ENCODE measurements at places on chromosomes 12 and 14. TPM values are rescaled to one million over a fixed set of nuclear protein-coding genes. Genes with fewer than 3 reads are reported as not detected.

COCH gene
- 4.2 TPM for total RNA-seq

FLRT2 gene
- not detected for total RNA-seq

CCDC77 gene
- total RNA-seq: 10.5 TPM

LMO3 gene
- total RNA-seq: 2.3 TPM

OR4E2 gene
- total RNA-seq: not detected

C12orf56 gene
- 5.7 TPM for total RNA-seq
